ENCODE measurements at places on chromosomes 2 and 18.

GRCh38 chr18:75544051-75544481, 116.6 kb upstream of the SMIM21 start:
- no peak for DNase-seq

- DNase-seq = no peak
These were observed 44.0 kb downstream of the ASAP2 start for GRCh38 chr2:9250498-9251153.

DNA sequence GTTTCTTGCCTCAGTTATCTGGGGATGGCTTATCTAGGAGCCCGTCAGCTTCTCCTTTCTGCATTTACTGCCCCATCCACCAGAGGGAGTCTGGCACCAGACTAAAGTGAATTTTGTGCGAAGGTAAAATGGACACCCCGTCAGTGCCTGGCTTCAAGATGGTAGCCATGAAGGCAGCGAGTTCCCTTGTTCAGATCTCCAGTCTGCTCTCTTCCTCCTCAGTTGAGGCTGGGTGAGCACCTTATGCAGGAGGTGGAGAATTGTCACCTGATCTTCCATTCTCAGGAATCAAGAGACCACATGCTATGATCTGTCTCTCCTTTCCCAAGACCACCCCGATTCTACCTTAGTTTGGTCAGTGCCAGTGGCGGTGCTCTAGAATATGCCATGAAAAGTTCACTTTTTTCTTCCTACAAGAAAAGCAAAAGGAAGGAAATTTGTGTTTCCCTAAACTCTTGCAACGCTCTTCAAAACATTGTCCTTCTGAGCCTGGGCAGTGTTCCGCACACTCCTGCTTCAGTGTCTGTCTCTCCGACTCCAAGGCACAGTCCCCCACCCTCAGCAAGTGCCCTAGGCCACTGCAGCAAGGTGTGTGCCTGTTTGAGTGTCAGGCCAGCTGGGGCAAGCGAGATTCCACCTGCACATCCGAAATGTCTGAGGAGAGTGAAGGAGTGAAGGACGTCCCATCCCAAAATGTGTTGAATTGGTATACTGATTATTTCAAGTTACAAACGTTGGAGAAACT, 168.6 kb downstream of the SS18 start:
- DNase-seq = peak; percentile 17

DNA sequence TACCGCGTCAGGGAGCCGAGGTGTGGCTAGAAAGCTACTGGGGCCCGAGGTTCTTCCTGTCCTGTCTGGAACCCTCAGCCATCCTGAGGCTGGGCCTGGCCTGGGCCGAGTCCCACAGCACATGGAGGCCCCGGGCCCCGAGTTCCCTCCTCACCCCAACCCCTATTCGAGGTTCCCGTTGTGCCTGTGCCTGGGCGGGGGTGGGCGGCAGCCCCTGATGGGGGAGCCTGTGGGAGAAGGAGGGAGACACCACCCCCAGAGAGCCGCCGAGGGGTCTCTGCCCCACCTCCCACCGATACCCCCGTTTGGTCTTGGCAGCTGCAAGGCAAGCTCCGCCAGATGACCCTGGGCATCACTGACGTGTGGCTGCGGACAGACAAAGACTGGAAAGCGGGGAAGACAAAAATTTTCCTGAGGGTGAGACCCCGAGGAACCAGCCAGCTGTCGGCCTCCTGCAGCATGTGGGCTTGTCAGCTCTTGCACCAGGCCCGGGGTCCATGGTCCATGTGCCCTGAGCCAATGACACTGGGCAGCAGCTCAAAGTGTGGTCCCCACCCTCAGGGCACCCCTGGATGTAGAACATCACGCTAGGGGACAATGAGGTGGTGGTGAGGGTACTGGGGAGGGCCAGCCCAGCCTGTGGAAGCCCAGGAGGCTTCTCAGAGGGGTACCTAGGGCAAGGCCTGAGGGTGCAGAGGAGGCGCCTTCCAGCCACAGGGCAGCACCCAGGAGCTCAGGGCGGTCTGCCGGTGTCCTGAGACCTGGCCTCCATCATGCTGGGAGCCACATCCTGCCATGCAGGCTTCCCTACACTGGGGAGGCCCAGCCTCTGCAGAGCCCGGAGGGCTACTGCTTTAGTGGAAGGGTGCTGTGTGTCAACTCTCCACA, 52.5 kb upstream of the GPR17 start:
- DNase-seq = no peak

GRCh38 chr2:179985163-179985820, 21.8 kb downstream of the CWC22 start:
- DNase-seq = no peak

DNA sequence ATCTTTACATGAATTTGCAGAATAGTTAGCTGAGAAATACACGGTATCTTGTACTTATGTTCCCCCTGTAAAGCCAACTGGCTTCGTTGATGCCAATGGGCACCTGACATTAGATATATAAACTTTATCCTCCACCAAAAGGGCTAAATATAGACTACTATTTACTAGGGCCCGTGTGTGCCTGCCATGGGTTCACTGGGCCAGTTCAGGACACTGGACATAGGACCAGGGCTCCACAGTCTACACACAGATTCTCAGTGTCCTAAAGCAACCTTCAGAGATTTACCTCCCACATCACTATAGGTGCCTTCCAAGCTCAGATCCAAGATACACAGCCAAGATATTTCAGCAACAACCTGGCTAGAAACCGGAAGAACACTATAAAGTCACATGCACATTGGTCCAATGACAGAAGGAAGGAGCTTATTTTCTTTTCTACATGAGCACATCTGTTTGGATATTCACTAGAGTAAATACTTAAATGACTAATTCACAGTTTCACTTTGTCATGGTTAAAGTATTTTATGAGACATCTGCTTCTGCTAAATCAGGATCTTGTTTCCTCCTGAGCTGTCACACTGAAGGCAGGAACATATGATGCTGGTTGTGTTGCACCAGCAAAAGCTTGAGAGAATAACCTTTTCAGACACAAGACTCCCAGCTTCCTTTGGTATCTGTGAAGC, 95.1 kb downstream of the MYO5B start:
- no peak for DNase-seq

GRCh38 chr2:199470672-199471442, 13.1 kb upstream of the SATB2 start:
- no peak for DNase-seq

DNA sequence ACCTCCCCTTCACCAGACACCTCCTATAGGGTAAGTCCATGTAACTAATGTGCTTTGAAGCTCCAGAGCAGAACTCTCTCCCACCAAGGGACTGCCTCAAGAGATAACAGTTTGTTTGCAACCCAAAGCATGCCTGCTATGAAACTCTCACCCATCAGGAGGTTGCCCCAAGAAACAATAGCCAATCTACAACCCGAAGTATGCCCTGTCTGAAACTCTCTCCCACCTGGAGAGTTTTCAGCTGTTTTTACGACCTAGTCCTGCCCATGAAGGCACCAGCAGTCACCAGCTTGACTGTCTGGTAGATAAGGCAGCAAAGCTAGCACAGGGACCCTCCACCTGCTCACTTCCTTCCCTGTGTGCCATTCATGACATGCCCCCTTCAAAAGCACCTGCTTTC, 533.9 kb upstream of the CRIM1 start:
- no peak for DNase-seq

GRCh38 chr18:65651192-65651591, 99.6 kb upstream of the CDH7 start:
- no peak for DNase-seq

DNA sequence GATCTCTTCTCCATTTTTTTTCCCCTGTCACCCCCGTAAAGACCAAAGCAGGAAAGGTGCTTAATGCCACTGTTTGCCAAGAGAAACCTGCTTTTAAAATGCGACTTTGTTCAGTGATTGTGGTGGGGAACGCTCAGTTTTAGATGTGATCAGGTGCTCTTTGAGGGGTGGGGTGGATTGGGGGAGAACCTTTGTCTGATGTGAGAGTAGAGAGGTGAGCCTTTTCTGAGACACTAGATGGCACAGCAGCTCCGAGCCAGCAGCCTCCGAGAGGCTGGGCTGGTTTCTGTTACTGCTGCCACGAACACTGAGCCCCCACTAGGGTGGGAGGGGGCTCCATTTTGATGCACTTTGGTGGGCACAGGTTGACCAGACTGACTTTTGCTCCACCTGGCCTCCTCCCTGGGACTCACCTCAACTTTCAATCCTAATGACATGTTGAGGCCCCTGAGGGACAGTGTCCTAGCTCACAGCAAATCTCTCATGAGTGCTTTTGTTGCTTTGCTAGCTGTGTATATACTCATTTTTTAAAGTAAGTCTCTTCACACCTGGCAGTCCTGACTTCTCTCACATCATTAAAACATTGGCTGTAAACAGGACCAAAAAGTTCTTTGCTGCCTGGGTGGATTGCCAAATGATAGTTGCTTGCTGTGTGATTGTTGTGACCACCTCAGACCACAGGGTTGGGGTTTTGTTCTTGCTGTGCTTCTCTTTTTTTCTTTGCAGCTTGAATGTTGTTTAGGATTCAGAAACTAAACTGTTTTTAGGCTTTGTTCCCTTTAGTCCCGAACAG, 98.2 kb upstream of the MAP3K20 start:
- no peak for DNase-seq

- DNase-seq = no peak
These were observed 205.7 kb downstream of the CYP26B1 start for GRCh38 chr2:71941726-71942525.
